Activated T-cell treated with anti-CD3 and anti-CD28 coated beads, Interleukin-2, amount 50 U/mL, for 72 hours (primary cell): ENCODE measurements at places on chromosomes 4 and X.

- DNase-seq, result no peak
Observed at GRCh38 chrX:13305108-13305507, 14.7 kb downstream of the ATXN3L start.

GRCh38 chrX:98548519-98548918, 1664.8 kb downstream of the RPA4 start:
- no peak for DNase-seq

DNA sequence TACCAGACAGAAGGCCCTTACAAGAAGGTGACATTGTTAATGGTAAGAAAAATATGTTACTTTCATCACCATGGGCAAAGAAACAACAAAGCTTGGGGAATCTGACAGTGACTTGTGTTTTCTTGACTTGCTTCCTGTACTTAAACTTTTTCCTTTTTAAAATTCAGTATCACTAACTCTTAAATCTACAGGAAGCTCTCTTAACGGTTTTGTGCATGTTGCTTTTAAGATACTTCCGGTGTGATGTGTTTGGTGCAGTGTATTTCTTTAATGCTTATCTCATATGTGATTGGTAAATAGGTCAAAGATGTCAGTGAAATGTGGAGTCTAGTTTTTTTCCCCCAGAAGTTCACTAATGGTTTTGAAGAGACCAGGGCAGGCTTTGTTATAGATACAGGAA, 45.2 kb downstream of the ADH5 start:
- DNase-seq, result no peak

GRCh38 chr4:101279377-101279871, 67.9 kb downstream of the PPP3CA start:
- DNase-seq, result no peak

DNA sequence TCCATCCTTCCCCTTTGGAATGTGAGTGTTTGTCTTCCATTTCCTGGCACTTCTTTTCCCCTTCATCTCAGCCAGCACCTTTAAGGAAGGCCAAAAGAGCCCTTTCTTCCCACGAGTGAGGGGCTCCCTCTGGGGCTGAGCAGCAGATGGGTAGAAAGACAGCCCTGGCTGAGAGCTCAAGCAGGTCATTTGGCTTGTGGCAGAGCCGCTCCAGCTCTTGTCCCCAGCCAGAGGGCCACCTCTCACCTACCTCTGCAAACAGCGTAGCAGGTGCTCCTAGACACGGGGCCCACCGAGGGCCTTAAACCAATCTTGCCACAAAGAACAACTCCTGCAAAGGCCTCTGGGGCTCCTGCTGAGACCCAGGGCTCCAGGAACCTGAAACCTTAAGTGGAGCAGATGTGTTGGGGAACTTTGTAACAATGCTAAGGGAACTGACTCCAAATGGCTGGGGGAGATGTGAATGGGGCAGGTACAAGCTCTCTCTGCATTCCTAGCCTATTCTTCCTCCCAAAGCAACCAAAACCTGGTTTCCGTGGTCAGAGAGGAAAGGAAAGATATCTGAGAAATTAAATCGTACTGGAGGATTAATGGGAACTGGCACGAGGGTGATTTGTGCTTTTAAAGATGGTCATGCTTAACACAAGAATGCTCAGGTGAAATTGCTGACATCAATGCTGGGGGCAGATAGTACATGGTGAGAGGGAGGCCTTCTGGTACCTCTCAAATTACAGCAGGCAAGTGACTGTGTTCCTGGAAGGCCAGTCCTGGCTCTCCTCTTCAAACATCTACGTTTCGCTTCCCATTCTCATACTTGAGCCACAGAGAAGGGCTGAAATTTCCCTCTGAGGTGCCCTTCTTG, 27.0 kb downstream of the TFDP3 start:
- no peak for DNase-seq

GRCh38 chr4:39025552-39026085, 6.6 kb downstream of the TMEM156 start:
- no peak for DNase-seq
